HCT116 (cell line): ENCODE measurements at places on chromosomes 13 and 19. TPM values are rescaled to one million over a fixed set of nuclear protein-coding genes. Genes with fewer than 3 reads are reported as not detected.

The CRYL1 gene
- 26.5 TPM for total RNA-seq

The SIGLEC11 gene
- not detected for total RNA-seq

The CD209 gene
- total RNA-seq, result not detected

DNA sequence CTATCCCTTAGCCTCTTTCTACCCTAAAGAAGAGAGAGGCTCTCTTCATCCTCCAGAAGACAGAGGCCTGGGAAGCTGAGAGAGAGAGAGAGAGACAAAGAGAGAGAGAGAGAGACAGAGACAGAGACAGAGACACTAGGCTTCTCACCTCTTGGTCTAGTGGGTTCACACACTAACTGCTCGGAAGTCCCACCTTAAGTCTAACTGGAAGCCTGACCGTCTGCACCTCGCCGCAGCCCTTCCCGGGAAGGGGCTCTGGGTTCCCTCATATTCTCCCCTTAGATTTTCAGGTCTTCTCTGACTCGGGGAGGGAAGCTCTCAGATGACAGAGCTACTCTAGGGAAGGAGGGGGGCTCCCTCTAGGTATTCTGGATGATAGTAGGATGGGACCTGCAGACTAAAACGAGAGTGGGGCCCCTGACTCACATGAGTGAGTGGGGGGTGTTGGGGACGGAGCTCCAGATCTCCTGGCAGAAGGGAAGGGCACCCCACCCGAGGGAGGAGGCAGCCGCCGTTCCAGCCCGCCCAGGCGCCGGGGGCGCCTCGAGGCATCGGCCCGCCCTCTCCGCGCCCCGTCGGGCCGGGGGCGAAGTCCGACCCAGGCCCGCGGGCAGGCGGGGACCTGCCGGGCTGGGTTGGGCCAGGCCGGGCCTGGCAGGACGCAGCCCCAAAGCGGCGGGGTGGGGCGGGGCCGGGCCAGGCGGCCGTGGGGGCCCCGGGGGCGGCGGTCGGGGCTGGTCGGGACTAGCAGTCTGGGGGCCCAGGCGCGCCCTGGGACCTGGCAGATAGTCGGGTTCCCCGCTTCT, 2.0 kb upstream of the JUNB start:
- H3K4me3 ChIP-seq, result peak overlapping the region; percentile 77
- H3K4me1 ChIP-seq, result peaks cover 92% of the 10 kb centered on the region
- H3K27ac ChIP-seq, result peak overlapping the region; percentile 96
- DNase-seq, result no peak

DNA sequence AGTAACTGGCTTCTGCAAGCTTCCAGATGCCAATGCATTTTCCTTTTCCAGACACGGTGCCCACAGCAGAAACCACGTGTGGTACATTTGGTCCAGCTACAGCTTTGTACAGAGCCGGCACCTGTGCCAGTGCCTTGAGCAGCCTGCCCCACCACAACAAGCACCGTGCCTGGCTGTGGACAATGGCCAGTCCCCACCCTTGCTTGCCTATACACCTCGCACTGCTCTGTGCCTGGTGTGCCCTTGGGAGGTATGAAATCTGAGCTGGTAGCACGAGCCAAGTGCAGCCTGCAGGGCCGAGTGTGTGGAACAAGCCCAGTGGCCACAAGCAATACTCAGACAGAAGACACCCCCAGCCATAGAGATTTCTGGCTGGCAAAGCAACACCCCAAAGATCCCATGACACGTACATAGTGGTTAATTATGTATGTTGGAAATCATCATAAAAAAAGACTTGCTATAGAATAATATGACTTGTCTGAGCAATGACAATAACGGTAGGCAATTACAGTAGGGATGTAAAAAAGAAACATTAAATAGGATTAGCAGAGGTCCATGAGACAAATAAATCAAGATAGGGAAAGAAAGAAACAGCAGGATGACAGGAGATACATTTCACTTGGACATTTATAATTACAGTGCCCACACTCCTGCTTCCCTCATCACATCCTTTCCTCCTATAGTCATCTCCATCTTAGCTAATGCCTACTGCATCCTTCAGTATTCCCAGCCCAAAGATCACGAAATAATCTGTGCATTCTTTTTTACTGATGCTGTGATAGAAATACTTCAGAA, 1399.5 kb downstream of the PCDH9 start:
- H3K4me3 ChIP-seq, result no peak overlapping the region
- no peaks in the 10 kb centered on the region for H3K36me3 ChIP-seq
- no peak overlapping the region for H3K27ac ChIP-seq
- H3K27me3 ChIP-seq, result no peaks in the 10 kb centered on the region

- H3K27ac ChIP-seq, result 0 out of 2 replicates have a peak overlapping the region, but pooled peaks have one; percentile 51
- H3K4me3 ChIP-seq, result peak overlapping the region; percentile 43
- H3K4me1 ChIP-seq, result peaks cover 4% of the 10 kb centered on the region; the same call in 1 of the 2 replicates
- DNase-seq, result peak; percentile 58
Measured at GRCh38 chr19:50377051-50377461, 799 bp downstream of the NR1H2 start.

GRCh38 chr19:58091251-58091995, 6.6 kb downstream of the ZSCAN18 start:
- no peak overlapping the region for H3K27ac ChIP-seq
- no peaks in the 10 kb centered on the region for H3K36me3 ChIP-seq
- no peak overlapping the region for H3K4me3 ChIP-seq
- no peaks in the 10 kb centered on the region for H3K4me1 ChIP-seq

- no peak for DNase-seq
- H3K4me1 ChIP-seq, result 0 out of 2 replicates have a peak, but pooled peaks cover 4% of the 10 kb centered on the region
- no peak overlapping the region for H3K27ac ChIP-seq
- H3K4me3 ChIP-seq, result no peak overlapping the region
- H3K36me3 ChIP-seq, result peaks cover 12% of the 10 kb centered on the region
Measured at GRCh38 chr19:2251106-2252054, 2.3 kb downstream of the AMH start.

- H3K27me3 ChIP-seq, result no peaks in the 10 kb centered on the region
- DNase-seq, result no peak
- peak overlapping the region; percentile 86 for H3K27ac ChIP-seq
- H3K36me3 ChIP-seq, result peaks cover 19% of the 10 kb centered on the region; the same call in 1 of the 2 replicates
Measured at GRCh38 chr19:12802267-12803106, 618 bp downstream of the THSD8 start.

GRCh38 chr13:38361542-38362262, 12.1 kb downstream of the UFM1 start:
- 0 out of 2 replicates have a peak, but pooled peaks cover 10% of the 10 kb centered on the region for H3K36me3 ChIP-seq
- no peak overlapping the region for H3K4me3 ChIP-seq
- H3K27me3 ChIP-seq, result no peaks in the 10 kb centered on the region
- H3K27ac ChIP-seq, result no peak overlapping the region
- no peak for DNase-seq
